HCT116 (cell line): ENCODE measurements at places on chromosomes 5 and 9.
A peak's percentile ranks its signal among the peaks of the same experiment; 100 is the strongest.

DNA sequence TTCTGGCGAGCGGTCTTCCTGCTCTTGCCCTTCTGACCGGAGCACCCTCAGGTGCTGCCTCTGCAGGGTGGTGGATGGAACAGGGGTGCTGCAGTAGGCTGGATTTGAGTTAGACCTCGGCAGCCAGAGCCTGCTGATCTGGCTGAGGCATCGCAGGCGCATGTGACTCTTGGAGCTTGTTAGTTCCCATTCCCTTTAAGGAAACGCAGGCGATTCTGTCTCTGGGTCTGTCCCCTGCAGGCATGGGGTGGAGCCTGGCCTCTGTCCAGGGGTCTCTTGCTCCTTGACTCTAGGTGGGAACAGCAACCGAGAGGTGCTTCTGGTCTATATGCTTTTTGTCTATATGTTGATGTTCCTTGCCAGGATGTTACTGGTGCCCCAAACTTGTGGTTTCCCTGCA, 3.1 kb downstream of the WNK2 start:
- DNase-seq = no peak

DNA sequence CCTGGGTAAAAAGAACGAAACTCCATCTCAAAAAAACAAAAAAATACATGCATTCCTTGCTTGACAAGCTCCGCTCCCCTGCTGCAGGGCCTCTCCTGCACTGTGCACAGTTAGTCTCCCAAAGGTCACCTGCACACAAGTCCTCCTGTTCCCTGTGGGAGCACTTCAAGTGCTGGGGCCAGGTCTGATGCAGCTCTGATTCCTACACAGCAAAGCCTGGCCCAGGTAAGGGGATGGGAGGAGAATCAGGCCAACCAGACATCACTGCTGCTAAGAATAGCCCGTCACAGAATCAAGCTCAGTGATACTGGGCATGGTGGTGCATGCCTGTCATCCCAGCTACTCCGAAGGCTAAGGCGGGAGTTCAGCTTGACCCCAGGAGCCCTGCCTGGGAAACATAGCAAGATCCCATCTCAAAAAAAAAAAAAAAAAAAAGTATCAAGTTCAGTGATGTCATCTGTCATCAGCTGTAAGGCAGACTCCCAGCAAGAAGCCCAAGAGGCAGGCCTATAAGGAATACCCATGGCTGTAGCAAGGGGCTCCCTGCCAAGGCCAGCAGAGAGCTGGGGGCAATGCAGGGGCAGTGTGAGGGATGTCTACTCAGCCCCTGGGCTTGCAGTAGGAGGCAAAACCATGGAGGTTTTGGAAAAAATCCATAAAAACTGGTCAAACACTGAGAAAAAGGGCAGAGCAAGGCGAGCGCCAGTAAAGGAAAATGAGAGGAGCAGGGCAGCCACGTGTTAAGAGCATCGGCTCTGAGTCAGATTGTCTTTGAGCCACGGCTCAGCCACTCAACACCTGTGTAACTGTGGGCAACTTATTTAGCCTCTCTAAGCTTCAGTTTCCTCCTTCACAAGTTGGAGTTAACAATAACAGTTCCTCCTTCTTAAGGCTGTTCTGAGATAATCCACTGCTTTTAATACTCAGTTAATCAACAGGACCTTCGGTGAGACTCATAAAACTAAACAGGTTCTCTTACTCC, 3.2 kb downstream of the TPM2 start:
- no peak for DNase-seq

DNA sequence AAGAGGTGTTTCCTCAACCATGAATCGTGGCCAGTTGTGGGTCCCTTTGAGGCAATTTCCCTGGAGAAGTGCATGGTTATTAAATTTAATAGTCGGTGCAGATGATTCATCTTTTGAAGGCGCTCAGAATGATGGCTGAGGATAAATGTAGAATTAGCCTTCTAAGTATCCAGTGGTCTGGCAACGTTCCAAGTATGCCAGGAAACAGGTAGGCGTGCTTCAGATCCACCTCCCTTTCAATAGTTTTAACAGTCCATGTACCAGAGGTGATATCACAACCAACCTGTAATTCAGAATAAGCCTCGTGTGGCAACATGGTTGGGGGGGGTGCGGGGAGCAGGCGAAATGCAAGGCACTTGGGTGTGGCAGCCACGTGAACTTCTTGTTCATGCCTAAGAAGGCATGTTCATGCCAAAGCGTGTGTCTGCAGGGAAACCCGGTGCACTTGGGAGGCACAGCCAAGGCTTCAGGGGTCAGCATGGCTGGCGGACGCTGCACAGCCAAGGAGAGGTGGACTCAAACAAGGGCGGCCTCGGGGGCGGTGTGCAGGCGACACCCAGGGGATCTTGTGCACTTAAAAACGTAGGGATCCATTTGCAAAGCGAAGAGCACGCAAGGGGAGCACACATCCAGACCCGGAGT, 5.2 kb upstream of the NKD2 start:
- peak; percentile 76 for DNase-seq

GRCh38 chr5:168136340-168136739, 155.1 kb upstream of the WWC1 start:
- DNase-seq = no peak

DNA sequence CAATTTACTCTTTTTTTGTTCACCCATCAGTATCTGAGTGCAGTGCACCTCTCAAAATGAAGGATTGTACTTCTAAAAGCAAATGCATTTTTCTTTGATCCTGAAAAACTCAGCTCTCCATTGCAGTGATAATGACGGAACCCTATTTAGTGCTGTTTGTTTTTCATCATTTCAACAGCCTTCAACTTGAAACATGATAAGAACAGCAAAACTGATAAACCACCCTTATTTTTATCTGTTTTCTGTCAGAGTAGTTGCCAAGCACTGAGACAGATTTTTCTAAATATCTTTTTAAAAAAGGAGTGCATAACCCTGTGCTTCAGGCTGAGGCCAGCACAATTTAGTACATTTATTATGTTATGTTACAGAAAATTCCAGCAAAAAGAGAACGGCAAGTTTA, 549.8 kb upstream of the DMAC1 start:
- DNase-seq = no peak
